Activated CD4-positive, CD25-positive, alpha-beta regulatory T cell treated with anti-CD3 and anti-CD28 coated beads, Interleukin-2, amount 50 U/mL, for 72 hours (primary cell): ENCODE measurements at places on chromosomes 16 and 17.

- DNase-seq: no peak
These were observed 674 bp downstream of the PPP1R27 start for GRCh38 chr17:81833921-81834830.

- DNase-seq: no peak
These were observed 190.7 kb upstream of the KCNJ16 start for GRCh38 chr17:69884356-69884755.

DNA sequence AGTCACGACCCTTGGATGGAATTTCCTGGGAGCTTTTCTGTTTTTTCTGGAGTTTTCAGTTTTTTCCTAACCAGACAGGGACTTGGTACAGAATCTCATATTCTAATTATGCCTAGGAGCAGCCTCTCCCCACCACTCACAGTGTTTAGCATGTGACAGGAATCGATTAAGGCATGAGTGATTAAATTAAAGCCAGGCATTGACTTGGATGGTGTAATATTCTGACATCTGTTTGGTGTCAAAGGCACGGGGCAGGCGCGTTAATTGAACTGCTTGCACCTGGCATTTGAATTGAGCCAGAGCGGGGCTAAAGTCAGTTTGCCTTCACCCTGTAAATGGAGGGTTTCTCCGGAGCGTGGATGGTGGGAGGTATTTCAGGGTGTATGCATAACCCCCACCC is 11.9 kb downstream of the MAPT start:
- no peak for DNase-seq

DNA sequence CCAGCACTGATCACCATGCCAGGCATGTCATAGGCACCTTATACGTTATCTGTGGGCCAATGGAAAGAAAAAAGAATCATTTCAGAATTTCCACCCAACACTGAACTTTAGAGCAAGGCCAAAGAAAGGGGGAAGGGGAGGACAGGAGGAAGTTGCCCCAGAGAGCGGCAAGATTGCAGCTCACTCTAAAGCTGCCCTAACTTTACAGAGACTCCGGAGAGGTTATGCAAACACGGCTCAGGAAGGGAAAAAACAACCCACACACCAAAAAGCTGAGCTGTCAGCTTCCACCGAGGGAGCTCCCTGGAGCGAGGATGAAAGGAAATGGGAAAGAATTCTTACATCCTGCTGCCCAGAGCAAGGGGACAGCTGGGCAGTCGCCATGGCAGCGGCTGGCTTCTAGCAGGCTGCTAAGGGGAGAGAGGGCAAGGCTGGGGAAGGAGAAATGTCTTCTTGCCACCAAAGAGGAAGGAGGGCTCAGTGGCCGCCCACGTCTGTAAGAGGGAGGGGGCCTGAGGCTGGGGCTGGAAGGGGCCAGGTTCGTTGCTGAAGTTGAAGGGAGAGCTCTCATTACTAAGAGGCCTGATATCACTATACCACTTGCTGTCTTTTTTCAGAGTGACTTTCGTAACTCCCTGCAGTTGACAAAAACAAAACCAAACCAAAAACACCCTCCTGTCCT is 18.2 kb downstream of the COTL1 start:
- DNase-seq: peak; percentile 51

DNA sequence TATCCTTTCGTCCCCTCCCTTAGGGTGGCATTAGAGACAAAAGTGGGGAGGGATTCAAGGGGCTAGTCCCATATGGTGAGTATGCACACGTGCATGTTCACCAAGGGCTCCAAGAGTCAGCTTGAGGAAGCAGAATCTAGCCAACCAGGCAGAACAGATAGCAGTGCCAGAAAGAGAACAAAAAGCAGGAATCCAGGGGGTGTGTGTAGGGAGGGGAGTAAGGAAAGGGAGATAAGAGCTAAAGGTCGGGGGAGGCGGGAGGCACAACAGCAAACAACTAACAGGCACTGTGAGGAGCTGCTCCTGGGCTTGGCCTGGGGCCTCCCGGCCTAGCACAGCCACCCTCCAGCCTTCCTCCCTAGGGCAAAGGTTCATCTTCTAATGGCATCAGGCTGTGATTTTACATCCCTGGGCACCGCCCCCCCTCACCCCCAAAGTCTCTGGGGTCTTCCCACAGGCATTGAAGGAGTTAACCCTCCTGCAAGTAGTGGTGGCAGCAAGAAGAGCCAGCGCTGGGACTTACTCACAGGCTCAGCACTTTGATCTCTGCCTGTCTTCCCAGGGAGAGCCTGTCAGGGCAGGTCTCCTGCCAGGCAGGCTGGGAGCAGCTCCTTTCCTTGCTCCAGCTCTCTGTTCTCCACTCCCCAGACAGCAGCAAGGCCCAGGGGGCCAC is 12.4 kb upstream of the SUPT4H1 start:
- no peak for DNase-seq

DNA sequence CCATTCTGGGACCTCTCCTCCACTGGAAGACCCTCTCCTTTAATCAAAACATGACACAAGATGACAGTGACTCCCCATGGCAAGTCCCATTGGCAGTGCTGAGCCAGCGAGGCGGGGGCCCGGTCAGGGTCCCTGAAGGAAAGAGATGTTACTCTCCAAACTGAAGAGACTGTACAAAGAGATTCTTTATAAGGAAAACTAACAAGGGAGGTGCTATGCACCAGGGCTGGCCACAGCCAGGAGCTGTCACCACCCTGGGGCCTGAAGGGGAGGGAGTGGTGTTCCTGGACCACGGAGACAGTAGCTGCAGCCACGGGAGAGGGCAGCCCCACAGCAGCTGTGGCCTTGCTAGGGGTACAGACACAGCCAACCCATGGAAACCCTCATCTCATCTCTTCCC is 123.1 kb downstream of the XYLT1 start:
- no peak for DNase-seq

DNA sequence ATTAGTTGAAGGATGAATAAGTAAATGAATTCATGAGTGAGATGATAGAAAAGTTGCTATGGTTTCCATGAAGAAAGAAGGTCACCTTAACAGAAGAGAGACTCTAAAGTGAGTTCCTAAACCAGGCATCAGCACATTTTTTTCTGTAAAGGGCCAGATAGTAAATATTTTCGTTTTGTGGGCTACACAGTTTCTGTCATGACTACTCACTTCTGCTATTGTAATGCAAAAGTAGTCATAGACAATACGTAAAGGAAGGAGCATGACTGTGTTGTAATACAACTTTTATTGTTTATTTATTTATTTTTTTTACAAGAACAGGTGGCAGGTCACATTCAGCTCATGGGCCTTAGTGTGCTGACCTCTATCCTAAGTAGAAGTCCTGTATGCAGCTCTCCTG is 426.1 kb upstream of the DYNLRB2 start:
- DNase-seq: no peak

- no peak for DNase-seq
These were observed at the start of gene SRL for GRCh38 chr16:4241928-4242283. Gene SRL, minus strand, starts transcription at chr16:4242080. Its CDS starts 13 bp downstream, at chr16:4242067.

DNA sequence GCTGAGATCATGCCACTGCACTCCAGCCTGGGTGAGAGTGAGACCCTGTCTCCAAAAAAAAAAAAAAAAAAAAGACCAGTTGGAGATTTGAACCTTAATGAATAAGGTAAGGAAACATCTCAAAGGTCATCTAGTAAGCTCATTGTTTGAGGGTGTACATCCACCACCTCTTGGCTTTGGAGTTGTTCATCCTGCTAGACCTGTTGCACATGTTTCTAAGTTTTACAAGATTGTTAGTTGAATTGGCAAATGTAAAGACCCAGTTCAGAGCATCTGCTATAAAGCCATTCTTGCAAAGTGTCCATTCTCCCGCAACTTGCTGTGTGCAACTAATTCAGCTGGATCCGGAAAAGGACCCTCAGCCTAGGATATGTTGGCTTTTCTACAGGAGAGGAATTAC is 1.5 kb downstream of the PSMD7 start:
- no peak for DNase-seq

DNA sequence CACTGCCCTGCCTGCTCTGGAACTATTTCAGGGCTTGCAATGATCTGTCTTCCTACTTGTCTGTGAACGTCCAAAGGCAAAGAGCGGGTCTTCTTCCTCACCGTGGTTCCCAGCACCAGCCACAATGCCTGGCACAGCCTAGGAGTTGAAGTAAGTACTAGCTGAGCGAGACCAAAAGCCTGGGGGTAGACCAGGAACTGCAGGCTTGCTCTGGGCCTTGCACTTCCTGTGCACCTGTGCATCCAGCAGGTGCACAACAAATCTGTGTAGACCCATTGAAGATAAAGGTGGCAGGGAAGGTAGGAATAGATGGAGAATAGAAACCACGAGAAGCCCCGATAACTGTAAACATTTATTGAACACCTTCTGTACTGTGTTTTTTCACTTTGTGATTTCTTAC is 4.6 kb downstream of the FAM171A2 start:
- DNase-seq: no peak

DNA sequence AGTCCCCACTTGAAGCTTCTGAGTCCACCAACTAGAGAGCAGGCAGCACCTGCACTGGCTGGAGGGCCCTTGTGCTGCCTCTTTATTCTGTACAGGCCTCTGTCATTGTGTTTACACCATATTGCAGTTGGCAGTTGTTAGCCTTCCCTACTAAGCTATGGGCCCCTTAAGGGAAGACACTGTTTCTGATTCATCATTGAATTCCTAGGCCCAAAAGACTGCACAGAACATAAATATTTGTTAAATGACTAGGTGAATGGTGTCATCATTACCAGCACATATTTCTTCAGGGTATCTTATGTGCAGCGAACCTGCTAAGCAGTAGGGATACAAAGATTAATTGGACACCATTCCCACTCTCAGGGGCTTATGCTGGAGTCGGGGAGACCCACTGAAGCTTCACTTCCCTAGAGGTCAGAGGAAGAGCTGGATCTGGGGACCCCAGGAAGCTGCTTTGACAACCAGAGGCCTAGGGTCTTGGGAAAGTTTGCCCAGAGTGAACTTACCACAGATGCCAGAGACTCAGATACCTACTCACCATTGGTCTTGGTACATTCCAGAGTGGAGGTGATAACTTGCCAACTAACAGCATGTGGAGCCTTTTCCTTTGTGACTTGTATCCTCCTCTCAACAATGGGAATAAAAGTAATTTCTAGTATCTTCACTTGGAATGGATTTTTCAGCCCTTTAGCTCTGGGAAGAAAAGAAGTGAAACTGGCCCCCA is 28.7 kb upstream of the DDX52 start:
- DNase-seq: no peak

GRCh38 chr17:39485555-39485954 is 24.3 kb downstream of the CDK12 start:
- DNase-seq: no peak

DNA sequence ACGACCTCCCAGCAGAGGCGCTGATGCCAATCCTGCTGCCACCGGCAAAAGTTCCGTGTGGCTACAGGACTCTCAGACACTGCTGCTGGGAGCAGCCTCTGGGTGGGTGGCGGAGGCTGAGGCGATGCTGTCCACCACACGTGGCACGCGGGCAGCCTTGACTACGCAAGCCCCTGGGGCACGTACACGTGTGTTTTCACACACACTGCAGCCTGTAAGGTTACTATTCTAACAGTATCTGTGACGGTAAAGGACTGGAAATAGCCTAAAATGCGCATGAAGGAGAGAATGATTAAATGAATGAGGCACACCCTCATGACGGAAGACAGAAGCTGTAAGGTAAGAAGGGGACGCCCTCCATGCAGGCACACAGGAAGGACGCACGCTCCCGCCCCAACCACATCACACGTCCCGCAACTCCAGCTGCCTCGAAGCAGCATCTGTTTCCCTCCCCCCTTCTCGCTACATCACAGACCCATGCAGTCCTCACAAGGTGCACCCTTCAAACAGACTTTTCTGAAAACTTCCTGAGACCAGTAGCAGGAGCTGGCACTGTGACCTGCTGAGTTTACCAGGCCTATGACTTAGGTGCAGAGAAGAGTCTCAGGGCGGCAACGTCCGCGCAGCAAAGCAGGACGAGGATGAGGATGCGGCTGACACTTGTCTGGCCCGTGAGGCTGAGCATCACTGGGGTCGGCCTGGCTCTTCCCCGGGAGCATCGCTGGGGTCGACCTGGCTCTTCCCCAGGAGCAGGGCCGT is 28.7 kb upstream of the FASN start:
- peak; percentile 60 for DNase-seq

- no peak for DNase-seq
These were observed 42.8 kb downstream of the CMTM4 start for GRCh38 chr16:66653581-66654350.

DNA sequence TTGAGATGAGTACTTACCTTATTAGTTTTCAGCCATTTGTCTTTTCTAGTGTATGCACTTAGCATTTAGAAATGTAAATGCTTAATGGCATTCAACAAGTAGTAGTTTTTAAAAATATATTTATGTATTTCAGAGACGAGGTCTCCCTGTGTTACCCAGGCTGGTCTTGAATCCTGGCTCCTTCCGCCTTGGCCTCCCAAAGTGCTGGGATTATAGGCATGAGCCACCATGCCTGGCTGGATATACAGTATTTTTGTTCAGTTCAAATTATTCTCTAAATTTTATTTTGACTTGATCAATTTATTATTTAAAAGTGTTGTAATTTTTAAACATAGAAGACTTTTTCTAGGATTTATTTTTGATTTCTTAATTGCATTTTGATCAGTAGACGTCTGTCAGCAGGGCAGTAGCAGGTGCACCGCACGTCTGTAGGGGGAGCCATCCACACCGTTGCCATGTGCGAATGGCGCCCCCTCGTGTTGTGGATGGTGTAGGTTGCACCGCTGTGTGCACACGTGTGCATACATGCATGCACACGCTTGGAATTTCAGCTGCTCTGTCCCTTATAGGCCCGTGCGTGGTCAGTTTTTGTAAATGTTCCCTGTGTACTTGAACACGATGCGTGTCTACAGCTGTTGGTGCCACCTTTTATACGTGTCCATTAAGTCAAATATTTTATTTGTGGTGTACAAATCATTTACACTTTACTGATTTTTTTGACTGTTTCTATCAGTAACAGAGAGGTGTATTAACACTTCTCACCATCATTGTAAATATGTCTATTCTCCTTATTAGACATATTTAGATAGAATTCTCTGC is 30.6 kb downstream of the RPTOR start:
- DNase-seq: peak; percentile 93

GRCh38 chr17:17096438-17097178 is 54.4 kb downstream of the MPRIP start:
- no peak for DNase-seq

DNA sequence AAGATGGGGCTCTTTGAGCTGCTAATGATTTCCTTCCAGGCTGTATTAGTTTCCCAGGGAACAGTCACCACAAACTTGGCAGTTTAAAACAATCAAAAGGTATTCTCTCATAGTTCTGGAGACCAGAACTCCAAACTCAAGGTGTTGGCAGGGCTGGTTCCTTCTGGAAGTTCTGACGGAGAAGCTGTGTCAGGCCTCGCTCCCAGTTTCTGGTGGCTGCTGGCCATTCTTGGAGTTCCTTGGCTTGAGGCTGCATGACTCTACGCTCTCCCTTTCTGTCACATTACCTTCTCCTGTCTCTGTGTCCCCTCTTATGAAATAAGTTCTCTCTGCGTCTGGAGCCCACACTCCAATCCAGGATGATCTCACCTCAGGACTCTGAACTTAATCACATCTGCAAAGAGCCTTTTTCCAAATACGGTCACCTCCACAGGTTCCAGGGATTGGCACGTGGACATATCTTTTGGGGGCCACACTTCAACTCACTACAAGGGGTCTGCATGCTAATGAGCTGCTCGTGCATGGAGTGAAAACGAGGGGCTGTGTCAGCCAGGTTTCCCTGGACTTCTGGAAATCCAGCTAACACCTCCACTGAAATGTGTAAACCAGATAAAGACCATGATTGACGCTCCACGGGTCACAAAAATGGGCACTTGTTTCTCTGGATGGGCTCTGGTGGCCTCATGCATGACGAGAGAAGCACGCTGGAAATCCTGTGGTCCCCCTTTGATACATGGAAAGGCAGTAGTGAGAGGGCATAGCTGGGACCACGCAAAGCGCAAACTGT is 78.3 kb downstream of the DYNLRB2 start:
- DNase-seq: no peak
